NCI-H526 (cell line): ENCODE measurements at places on chromosomes 7 and 10.

GRCh38 chr10:56370217-56371113, 9.4 kb upstream of the ZWINT start:
- DNase-seq: no peak

GRCh38 chr10:31028081-31028480, 3.6 kb downstream of the ZNF438 start:
- no peak for DNase-seq

- no peak for DNase-seq
Measured at GRCh38 chr7:41130561-41131236, 572.2 kb downstream of the INHBA start.

GRCh38 chr7:97003262-97004246, 1.8 kb upstream of the DLX6 start:
- DNase-seq: no peak

DNA sequence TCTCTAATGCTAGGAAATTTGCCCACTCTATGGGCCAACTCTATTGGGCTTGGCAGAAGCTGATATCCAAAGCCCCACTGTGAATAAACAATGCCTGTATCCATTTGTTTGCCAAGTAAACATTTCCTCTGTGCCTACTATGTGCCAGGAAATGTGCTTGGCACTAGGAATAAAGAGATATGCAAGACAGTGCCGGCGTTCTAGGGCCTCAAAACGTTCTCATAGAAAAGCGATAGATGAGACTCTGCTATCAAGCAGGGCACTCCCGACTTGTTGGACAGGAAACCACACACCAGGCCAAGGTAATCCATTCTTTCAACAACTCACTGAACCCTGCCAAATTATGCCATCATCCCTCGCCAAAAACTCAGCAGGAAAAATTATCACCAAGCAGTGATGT, 196.7 kb downstream of the IPMK start:
- no peak for DNase-seq

DNA sequence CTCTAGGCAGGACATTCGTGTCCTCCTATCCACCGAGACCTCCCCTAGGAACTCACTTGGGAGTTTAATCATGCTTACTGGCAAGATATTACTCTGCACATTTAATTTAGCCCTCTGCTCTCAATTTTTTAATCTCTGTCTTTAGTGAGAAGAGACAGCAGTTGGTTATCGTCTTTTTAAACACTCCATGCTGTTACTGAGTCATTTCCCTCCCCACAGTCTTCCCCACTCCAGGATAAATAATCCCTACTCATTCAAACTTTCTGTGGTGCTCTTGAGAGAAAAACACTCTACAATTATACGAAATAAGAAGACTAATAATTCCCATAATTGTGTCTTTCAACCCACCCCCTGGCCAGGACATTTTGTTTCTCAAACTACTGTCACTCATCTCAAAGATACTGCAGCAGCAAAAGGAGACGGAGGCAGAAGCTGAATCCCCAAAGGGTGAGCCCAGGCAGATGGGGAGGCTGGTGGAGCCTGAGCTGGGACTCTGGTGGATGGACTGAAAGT, 84.2 kb downstream of the ANK3 start:
- no peak for DNase-seq
